Fibroblast of the conjunctiva (primary cell): ENCODE measurements at places on chromosomes 2 and 18.

DNA sequence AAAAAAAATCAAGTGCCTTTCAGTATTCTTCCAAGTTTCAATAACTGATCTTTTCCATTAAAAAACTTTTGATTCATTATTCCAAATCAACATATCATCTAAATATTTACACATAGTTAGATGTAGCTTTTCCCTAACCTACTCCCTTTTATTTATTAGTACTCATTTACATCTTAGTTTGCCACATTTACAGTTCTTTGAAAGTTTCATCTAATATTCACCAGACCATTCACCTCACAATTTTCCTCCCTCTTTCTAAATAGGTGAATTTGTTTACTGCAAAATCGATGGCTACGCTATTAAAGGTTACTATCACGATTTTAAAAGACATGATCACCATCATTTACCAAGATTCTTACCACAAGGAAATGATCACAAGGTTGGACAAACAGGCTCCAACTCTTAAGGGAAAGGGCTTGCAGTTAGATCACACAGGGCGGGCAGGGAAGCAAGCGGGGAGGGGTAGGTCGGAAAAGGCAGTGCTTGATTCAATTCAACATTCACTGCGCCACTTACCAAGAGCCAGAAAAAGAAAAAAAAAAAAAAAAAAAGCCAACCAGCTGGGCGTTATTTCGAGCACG, 654 bp upstream of the MARCHF7 start:
- DNase-seq = no peak

DNA sequence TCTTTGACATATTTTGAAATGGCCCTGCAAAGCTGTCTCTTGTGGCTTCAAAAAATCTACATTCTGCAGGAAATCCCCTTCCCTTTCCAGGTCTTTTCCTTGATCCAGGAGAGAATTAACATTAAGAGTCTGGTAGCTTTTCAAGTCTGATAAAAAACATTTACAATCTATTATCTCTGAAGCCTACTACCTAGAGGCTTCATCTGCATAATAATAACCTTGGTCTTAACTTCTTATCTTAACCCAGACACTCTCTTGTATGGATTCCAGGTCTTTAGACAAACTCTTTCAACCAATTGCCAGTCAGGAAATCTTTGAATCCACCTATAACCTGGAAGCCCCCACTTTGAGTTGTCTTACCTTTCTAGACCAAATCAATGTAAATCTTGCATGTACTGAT, 179.3 kb upstream of the ZC3H15 start:
- no peak for DNase-seq

GRCh38 chr2:88845772-88846661, 154.5 kb downstream of the RPIA start:
- no peak for DNase-seq

DNA sequence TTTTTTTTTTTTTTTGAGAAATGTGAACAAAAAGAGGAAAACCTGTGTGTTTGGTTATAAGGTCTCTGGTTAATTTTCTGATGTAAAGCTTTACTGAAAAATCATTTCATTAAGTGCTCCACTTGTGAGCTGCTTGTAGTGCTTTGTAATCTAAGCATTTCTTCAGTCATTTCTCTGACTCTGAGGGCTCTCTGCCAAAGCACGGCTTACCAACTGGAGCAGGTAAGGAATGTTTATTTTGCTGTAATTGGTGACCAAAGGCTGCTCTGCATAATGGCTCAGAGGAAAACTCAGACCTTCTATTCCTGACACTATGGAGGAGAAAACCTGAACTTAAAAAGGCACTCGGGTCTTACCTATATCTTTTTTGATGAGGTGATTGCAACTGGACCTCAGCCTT, 848.8 kb downstream of the MBD2 start:
- DNase-seq = no peak

DNA sequence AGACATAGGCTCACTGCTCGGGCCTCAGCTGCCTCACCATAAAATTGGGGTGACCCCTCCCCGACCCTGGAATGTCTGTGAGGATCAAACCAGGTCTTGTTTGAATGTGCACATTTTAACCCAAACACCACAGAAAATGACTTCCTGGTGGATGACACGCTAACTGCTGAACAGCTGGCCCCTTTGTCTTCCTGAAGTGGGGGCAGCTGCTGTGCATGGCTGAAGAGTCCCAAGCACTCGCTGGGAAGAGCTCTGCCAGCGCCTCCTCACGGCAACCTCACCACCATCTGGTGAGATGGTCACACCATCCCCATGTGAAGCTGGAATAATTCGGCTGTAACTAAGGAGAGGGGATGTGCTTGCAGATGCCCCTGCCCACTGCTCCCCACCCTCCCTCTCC, 34.0 kb downstream of the AQP12A start:
- DNase-seq = no peak

DNA sequence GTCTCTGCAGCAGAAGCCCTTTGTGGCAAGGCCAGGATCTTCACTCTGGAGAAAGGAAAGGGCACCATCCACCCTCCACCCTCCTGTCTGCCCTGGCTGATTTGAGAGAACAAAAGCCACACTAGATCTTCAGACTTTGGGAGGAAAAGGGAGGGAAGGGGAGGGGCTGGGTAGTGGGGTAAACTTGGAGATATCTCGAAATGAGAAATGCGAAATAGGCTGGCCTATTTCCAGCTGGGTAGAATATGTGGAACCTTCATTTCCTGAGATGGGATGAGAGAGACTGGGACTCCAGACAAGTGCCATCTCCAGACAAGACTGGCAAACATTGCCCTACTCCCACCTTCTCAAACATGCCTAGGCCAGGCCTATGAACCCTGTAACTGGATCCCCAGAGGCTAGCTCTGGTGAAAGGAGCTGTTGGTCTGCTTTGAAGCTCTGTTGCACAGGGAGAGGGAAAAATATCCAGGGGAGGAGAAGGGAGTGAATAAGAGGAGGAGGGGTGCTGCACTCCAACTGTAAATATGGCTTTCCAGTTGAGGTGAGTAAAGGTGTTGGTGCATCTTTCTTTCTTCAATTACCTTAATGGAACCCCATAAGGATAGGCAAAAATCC, 1.7 kb downstream of the HOXD12 start:
- no peak for DNase-seq

DNA sequence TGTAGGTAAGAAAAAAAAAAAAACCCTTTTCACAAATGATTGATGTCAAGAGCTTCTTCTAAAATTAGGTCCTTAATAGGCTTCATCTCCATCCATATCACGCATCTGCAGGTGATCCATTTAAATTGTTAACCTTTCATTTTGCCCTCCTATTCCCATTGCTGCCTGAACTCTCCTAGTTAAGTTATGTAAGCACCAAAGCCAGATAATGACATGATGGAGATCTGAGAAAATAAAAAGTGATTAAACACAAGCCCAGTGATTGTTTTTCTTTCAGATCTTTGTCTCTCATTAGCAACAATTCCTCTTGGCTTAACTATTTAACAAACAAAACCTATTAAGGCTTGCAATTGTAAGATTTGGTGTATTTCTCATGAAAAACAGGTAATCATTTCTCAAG, 20.0 kb downstream of the LANCL1 start:
- DNase-seq = no peak

GRCh38 chr2:72579591-72580180, 246.1 kb downstream of the EXOC6B start:
- peak; percentile 41 for DNase-seq
